ENCODE measurements at places on chromosomes 7 and 10.

DNA sequence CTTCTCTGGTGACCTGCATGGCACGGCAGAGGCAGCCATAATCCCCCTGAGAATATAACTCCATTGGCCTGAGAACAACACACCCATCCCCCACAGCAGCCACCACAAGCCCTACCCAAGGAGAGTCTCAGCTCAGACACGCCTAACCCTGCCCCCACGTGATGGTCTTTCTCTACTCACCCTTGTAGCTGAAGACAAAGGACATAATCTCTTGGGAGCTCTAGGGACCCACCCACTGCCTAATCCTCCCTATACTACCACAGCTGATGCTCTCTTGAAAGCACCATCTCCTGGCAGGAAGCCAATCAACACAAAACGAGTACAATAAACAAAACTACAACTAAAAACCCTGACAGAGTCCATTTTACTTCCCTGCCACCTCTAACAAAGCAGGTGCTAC is 30.7 kb upstream of the HPSE2 start:
- DNase-seq = no peak

- no peak for DNase-seq
Observed at GRCh38 chr10:121242741-121243608, 355.3 kb downstream of the FGFR2 start.

DNA sequence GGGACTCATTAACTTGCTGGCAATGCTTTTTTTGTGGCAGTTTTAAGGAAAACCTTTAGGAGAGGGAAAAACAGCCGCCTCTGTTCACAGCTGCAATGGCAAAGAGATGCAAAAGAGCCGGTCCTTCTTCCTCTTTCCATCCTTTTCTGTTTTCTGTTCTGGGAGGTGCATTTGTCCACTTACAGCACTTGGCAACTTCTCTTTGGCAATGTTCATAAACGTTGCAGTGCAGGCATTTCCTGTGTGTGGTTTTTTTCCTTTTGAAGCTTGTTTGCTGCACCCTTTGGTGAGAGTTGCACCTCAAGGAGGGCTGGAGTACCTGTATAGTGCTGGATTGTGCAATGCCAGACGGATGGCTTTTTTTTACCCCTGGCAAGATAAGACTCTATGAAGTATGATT is 53.9 kb upstream of the HABP2 start:
- DNase-seq = no peak

DNA sequence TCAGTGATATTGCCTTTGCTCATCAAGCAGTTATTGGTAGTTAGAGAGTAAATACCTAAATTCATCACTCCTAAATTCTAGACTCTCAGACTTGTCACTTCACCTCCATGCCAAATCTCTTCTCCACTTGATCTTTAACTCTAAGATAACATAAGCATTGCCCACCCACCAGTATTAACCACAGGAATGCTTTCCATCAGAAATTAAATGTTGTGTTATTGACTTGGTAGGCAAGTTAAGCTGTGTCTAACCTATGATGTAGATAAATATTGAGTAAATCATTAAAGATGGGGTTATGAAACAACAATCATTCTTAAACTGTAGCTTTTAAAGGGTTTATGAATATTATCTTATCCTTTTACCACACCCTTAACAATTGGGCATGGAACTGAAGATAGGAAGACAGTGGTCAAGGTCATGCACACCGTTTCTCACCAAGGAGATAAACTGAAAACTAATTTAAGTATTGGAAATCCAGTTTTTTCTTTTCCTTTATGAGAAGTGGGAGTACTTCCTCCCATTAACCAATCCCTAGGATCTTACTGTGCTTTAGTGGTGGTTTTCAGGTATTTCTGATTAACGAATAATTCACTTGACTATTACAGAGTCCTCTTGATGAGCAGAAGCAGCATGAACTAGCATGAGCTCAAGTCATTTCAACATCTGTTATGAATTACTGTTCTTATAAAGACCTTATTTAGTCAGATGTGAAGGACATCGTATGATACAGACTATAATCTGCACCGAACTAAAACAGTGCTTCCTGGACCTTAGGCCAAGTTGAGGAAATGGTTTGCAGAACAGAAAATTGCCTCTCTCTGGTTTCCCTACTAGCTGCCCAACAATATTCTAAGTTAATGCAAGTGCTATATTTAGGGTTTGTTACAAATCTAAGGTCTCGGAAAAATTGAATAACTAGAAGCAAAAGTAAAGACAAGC is 142.0 kb downstream of the LCOR start:
- no peak for DNase-seq

- DNase-seq = peak; percentile 19
Observed at GRCh38 chr10:110717781-110718589, 73.8 kb downstream of the RBM20 start.

DNA sequence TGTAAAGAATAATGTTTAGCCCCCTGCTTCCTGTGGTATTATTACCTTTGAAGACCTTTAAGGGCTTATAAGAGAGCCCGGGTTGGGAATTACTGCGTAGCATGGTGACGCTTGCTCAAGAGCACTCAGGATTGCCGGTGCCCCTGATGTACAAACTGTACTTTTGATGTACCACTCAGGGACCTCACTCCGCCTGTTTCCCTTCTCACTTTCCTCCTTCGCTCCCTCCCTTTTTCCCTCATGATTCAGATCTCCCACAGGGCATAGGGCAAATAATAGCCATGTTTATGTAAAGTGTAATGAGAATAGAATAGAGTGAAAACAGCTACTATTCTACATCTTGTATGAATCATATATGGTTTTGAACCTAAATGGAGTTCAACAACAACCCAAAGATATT is 77.8 kb upstream of the PDCD4 start:
- no peak for DNase-seq

DNA sequence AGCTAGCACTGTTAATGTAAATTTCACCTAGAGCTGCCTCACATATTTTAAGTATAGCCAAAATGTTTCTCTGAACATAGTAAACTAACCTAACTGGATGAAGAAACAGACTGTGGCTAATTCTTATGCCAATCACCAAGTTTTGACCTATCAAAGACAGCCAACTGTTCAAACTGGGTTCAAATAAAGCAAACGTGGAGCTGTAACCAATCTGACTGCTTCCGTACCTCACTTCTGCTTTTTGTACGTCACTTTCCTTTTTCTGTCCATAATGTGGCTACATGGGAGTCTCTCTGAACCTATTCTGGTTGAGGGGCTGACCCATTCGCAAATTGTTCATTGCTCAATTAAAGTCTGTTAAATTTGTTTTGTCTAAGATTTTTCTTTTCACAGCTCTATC is 66.3 kb upstream of the ETV1 start:
- DNase-seq = no peak

- no peak for DNase-seq
Observed at GRCh38 chr10:47165168-47165710, 134.8 kb upstream of the GDF10 start.

GRCh38 chr7:128052404-128052803 is 21.2 kb upstream of the LRRC4 start:
- DNase-seq = no peak

DNA sequence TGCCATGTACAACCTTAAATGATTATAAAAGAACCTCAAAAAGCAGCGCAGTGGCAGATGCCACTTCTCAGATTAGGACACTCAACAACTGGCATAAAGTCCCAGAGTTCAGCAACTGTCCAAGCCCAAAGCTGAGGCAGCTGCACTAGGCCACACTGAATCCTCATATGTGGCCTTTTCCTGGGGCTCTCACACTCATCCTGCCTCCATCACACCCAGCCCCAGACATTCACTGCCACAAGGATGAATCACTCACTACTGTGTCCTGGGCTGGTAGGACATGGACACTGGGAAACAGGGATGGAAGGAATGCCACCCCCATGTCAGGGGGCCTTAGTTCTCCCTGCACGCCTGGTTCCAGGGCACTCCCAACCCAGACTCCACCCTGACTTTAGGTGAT is 547.7 kb downstream of the TNS3 start:
- DNase-seq = no peak

DNA sequence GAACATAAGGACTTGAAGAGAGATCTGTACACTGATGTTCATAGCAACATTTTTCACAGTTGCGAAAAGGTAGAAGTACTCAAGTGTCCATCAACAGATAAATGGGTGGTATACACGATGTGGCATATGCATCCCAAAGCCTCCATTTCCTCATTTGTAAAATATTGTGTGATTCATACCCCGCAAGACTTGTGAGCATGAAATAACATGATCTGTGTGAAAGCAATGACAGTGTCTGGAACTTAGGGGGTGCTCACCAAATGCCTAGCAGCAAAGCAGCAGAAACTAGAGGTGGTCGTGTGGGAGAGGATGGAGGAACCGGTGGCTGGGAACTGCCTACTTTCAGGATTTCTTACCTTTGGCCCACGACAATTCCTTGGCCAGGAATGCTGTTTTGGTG is 135.3 kb upstream of the INSYN2A start:
- no peak for DNase-seq

DNA sequence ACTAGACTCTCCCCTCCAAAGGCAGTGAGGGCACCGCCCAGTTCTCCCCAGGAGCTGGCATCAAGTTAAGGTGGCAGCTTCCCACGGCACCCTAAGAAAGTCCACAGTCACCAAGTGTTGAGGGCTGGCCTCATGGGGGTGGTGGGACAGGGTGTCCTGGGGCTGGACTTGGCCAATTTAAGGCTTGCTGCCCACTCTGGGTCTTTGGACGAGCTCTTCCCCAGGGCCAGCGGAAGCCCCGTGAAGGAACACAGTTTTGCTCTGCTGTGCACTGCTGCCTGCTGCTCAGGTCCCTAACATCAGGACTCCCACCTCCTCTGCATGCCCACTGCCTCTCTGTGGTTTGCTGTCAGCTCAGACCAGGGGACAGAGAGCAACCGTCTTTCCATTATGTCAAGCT is 57.3 kb upstream of the TMEM72 start:
- DNase-seq = no peak

- no peak for DNase-seq
Observed at GRCh38 chr7:19102884-19103283, 14.6 kb downstream of the TWIST1 start.

DNA sequence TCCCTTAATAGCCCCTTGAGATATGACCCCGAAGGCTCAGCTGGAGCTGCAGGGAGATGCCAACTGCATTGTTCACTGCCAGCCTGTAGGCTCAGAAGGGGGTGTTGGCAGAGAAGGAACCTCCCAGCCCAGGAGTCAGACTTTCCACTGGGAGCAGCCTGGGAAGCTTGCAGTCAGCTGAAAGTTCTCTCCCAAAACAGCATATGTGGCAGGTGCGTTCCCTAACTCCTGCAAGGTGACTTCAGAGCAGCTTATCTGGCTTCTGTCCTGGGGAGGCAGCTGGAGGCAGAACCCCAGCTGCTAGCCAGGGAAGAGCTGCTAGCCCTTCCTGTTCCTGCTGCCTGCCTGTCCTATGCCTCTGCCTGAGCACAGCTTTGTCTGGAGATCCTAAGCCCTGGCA is 8.1 kb downstream of the SFTPA2 start:
- DNase-seq = no peak

- DNase-seq = no peak
Observed at GRCh38 chr7:14191686-14192098, 202.2 kb upstream of the ETV1 start.

GRCh38 chr7:78443811-78444210 is 645.2 kb downstream of the PHTF2 start:
- no peak for DNase-seq

GRCh38 chr7:92732316-92733036 is 103.9 kb downstream of the CDK6 start:
- DNase-seq = no peak

DNA sequence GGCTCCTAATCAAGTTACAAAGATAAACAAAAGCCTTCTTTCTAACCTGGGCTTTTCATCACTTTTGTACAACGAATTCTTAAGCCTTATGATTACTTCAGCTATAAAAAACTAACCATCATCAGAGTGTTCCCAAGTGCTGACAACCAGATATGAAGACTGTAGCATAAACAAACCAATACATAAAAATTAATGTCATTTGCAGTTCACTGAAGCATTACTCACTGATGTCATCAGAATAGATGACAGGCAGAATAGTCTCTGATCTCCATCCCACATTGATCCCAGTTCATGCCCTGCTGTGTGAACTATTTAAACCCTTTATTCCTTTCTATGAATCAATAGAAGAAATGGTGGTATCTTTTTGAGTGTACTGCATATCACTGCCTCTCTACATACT is 84.4 kb downstream of the DNAJC1 start:
- DNase-seq = no peak

DNA sequence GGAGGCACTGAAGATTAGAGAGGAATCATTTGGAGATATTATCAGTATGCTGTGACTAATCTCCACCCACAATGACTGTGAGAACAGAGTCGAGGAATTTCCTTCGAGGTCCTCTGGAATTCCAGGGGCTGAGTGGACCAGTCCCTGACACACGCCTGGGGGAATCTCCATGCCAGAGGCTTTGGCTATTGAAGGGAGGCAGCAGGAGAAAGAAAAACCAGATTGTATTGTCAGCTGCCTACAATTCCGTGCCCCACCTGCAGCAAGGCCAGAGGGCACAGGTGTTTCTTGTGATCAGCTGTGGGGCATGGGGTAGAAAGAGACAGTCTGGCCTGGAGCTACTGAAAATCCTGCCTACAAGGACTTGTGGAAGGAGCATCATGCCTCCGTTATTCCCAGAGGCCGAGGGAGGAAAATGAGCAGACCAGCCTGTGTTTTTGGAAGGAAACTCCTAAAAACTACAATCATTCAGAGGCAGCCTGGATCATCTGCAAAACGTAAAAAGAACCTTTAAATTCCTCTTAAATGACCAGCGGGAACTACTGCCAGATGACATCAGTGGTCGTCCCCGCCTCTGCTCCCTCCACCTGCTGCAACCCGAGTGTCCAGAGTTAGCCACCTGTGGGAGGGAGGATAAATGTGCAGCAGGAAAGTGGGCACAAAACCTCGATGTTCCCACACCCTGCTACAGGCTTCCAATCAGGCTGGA is 25.4 kb upstream of the ANK3 start:
- DNase-seq = no peak

- no peak for DNase-seq
Observed at GRCh38 chr10:99658622-99659030, 683 bp upstream of the ENTPD7 start.

DNA sequence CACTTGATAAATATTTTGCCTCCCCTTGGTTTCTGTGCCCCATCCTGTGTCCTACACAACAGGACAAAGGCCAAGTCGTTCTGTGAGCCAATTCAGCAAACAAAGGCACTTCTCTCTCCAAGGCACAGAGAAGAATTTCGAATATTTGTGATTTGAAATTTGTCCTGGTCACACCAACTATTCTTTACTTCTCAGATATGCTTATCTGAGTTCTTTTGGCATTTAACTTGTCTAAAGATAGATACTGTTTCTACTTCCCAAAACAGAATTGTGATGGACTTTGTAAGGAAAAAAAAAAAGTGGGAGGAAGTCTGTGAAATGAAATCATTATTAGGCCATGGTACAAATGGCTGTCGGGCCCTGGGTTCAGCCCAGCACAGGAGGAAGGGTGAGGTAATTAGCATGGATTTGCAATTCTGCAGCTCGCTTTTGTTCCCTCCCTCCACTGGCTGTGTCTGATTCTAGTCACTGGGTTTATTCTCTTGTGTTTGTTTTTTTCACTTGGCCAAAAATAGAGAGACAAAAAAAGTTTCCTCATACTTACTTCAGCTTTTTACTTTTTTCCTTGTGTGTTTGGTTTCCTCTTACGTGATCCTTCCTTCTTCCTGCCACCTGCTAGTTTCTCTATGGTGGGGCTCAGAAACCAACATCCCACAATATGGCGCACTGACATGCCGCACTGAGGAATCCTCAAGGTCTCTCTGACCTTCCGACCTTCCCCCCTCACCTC is 108.2 kb upstream of the MKLN1 start:
- DNase-seq = no peak

- DNase-seq = no peak
Observed at GRCh38 chr10:70834441-70835151, 18.8 kb downstream of the SGPL1 start.

- no peak for DNase-seq
Observed at GRCh38 chr7:2607122-2607922, 24.5 kb upstream of the TTYH3 start.
